GM18507 (cell line): ENCODE measurements at places on chromosomes 1 and 21.

DNA sequence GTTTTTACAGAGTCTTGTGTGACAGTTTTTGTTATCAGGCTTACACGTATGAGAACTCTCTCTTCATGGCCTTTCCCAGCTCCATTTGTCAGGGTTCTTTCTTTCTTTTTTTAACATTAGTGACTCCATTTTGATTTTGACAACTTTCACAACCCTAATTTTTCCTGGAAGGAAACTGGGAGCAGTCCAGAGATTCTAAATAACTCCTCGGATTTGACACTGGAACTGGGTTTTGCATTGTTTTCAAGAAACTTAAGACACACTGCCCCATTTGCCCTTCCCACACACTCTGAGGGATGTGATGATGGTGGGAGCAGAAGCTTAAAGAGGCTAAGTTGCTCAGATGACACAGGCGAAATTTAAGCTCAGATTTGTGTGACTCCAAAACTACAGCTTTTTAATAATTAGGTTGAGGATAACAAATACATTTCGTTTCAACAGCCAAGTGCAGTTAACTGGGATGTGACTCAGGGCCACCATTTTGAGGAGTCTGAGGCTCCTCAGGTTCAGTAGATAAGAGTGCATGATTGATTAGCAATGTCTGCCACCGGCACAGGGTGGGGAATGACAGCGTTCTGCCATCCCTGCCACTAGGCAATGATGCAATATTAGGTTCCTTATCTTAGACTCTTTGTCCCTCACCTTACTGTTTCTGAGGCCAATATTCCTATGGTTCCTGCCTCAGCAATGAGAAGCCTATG lies 95.1 kb upstream of the ATP1A1 start:
- no peak for DNase-seq

DNA sequence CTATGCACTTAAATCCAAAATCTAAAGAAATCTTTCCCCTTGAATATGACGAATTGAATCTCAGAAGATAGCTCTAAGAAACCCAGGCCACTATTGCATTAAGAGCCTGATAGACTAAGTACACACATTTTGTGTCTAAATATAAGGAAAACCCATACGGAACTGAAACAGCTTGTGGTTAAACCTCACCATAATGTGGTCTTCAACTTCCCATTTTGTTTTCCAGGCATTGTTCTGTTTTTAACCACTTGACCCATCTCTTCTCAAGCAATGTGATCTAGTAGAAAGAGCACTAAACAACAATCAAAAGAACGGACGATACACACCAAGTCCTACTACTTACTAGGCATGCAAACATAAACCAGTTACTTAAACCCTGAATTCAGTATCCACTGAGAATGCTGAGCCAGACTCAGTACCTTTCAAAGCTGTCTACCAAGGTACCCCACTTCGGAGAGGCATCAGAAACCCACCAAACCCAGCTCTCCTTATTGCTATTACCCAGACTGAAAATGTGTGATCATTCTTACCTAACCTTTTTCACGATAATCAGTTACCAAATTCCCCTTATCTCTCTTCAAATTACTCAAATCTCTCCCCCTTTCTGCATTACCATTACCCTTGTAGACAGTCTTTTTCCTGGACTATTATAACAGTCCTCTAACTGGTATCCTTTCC lies 12.8 kb downstream of the OTUD7B start:
- DNase-seq = no peak

- no peak for DNase-seq
Observed at GRCh38 chr1:235513495-235514366, 9.5 kb upstream of the B3GALNT2 start.

DNA sequence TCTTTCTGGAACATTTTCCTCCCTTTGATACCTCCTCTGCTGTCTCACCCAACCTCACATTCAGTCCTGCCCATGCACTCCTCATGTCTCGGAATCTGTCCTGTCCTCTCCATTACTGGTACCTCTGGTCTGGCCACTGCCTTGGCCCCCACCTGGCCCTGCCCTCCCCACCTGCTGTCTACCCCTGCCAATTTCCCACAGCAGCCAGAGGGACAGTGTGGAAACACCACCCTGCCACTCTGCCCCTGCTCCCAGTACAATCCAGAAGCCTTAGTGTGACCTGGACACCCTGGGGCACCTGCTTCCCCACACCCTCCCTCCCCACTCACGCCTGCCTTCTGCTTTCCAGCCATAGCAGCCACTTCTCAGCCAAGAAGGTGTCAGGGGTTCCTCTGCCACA lies 534.4 kb downstream of the MATN1 start:
- no peak for DNase-seq

GRCh38 chr1:91345395-91346005 lies 59.1 kb downstream of the HFM1 start:
- no peak for DNase-seq

- no peak for DNase-seq
Observed at GRCh38 chr1:51410568-51411460, 80.5 kb upstream of the TTC39A start.

- DNase-seq = no peak
Observed at GRCh38 chr1:111559736-111560279, 56.4 kb upstream of the ADORA3 start.
